Activated T-cell treated with anti-CD3 and anti-CD28 coated beads for 48 hours (primary cell): ENCODE measurements at places on chromosomes 2 and 18.

- DNase-seq = no peak
Observed at GRCh38 chr18:25147877-25148488, 204.0 kb downstream of the ZNF521 start.

GRCh38 chr18:74766251-74766650 is 168.6 kb downstream of the ZNF407 start:
- DNase-seq = no peak

DNA sequence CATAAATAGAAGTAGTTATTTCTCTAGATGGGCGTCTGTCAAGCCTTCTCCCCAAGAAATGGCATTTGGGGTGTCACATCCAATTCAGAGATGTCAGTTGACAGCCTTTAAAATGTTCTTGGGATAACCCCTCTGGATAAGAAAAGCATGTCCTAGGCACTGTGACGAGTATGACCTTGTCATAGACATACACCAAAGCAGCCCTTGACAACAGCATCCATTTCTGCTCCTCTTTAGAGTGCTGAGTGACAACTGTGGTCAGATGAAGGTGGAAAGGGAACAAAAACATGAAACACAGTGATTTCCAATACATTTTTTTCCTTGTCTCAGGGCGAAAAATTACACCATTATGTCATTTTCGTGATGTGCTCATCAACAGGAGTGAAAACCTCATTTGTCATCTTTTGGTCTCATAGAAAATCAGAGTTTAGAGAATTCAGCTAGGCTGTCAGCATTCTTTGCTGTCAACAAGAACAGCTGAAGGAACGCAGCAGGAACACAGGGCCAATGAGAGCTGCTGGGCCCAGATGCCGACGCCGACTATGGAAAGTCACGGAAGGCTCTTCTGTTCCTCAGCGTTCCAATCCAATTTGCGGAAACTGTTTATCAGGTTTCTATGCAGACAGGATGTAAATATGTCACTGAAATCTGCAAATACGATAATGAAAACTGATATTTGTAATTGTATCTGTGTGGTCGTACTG is 193.2 kb downstream of the ICOS start:
- no peak for DNase-seq

DNA sequence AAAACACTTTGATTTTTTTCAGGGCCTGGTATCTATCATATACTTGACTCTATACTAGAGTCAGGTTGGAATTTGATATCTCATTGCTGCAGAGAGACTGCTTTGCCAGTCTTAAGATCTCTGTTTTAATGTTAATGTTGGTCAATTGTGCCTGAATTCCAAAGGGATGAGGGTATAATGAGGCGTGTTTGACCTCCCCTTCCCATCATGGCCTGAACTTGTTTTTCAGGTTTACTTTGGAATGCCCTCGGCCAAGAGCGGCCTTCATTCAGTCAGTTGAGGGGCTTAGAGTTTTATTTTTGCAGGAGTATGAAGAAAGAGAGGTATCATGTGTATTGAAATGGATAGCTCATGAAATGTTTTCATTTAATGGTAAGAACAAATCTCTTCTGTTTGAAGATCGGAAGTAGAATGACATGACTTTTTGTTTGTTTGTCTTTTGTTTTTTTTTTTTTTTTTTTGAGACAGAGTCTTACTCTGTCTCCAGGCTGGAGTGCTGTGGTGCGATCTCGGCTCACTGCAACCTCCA is 119.0 kb downstream of the KIAA1328 start:
- DNase-seq = no peak

DNA sequence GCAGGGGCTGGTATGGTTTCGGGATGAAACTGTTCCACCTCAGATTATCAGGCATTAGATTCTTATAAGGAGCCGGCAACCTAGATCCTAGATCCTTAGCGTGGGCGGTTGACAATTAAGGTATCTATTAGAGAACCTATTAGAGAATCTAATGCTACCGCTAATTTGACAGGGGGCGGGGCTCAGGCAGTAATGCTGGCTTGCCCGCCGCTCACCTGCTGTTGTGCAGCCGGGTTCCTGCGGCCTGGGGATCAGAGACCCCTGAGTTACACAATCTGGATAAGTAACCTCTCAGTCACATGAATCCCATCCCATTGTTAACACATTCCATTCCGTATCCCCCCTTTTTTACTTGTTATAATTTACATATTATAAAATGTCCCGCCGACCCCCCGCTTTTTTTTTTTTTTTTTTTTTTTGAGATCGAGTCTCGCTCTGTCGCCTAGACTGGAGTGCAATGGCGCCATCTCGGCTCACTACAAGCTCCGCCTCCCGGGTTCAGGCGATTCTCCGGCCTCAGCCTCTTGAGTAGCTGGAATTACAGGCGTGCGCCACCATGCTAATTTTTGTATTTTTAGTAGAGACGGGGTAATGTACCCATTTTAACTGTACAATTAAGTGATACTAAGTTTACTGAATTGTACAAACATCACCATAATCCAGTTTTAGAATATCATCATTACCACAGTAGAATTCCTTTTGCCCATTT is 42.0 kb upstream of the GPD2 start:
- DNase-seq = no peak

- no peak for DNase-seq
Observed at GRCh38 chr2:73256618-73256922, 22.5 kb downstream of the CCT7 start.

DNA sequence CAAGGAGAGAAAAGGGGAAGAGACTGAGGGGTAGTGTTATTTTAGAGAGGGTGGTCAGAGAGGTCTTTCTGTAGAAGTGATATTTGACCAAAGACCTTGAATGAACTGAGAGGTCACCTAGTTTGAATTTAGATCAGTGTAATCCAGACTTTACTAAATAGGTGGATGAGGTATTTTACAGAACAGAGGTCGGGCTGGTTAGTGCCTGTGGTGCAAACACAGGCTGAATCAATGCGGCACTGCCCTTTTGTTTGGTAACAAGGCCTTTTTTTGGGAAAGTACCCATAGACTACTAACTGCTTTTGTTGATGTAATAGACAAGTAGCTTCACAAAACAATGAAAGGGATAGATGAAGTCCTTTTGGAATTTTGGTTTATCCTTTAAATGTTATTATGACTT is 15.9 kb downstream of the RAPGEF4 start:
- DNase-seq = no peak

DNA sequence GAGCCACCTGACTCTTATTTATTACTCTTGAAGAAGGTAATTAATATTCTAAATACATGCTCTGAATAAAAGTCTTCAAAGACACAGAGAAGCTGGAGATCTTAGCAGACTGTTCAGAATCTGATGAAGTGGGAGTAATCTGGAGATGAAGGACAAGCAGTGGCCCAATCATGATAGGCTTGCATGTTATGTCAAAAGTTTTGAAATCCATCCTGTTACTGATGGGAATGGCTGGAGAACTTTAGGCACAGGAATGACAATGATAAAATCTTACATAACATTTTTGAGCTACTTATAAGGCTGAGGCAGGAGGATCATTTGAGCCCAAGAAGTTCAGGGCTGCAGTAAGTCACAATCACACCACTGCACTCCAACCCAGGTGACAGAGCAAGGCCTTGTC is 2.4 kb upstream of the RIF1 start:
- no peak for DNase-seq

GRCh38 chr2:27702302-27702701 is 38.6 kb downstream of the SLC4A1AP start:
- no peak for DNase-seq

GRCh38 chr2:198135481-198135934 is 331.1 kb downstream of the PLCL1 start:
- DNase-seq = no peak

DNA sequence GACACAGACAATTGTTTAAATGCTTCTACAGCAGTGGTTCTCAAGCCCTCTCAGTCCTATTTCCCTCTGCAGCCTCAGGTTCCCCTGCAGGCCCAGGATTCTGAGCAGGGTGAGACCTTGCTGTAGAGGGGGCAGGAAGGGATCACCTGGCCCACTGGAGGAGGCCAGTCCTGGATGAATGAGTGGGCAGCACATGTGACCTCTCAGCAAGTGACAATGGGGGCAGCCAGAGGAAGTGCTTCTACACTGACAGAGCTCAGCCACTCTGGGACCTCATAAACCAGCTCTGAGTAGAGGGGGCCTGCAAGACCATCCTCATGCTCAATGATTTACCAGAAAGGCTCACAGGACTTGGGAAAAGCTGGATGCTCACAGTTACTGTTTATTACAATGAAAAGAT is 63.2 kb downstream of the ASB1 start:
- no peak for DNase-seq

GRCh38 chr2:75589391-75590105 is 28.8 kb upstream of the EVA1A start:
- DNase-seq = no peak

GRCh38 chr2:197929886-197930227 is 125.5 kb downstream of the PLCL1 start:
- DNase-seq = no peak

- no peak for DNase-seq
Observed at GRCh38 chr2:185456517-185456916, 282.1 kb upstream of the FSIP2 start.

DNA sequence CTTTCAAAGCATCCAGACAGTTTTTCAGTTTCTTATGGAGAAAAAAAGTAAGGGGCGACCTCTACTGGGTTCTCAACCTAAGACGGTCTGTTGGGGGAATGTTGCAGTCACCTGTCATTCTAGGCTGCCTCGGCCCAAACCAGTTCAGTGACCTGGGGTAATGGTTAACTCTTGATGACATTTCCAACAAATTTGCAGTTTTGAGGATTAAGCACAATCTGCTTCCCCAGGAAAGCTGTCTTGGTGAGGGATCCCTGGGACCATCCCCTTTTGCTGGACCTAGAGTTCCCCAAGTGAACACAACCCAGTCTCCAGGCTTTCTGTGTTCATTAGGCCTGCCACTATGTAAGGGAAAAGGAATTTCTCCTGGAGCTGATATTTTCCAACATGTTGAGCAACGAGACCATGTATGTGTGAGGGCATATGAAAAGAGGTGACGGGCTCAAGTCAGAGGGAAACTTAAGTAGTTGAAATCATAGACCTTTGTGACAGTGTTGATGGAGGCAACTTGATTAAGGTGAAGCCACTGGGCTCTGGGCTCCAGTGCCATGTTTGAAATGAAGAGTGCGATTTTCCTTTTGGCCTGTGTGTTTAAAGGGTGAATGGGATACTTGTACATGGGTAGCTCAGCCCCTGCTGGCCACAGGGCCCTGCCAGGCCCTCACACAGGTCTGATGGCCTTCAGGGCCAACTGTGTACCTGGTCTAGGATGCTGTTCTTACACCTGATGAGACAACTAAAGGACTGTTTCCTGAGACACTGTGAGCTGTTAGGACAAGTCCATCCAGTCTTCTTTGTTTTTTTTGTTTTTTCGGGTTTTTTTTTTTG is 27.0 kb downstream of the FOSL2 start:
- no peak for DNase-seq

DNA sequence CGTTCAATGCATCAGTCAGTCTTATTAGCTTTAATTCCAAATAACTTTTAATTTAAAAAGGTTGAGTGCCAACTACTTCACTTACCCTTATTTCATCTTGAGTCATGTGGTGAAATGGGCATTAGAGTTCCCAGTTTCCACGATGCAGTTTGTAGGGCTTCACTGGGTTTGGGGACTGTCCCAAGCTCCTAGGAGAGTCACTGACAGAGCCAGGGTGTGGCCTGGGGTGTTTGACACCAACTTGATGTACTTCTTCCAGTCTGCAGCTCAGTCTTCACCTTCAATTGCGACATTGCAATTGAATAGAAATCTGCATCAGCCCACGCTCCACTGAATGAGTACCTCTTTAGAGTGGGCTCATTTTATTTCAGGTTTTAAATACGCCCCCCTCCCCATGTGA is 165.3 kb downstream of the ARL4C start:
- DNase-seq = no peak

- no peak for DNase-seq
Observed at GRCh38 chr2:166831930-166832329, 56.4 kb upstream of the XIRP2 start.

DNA sequence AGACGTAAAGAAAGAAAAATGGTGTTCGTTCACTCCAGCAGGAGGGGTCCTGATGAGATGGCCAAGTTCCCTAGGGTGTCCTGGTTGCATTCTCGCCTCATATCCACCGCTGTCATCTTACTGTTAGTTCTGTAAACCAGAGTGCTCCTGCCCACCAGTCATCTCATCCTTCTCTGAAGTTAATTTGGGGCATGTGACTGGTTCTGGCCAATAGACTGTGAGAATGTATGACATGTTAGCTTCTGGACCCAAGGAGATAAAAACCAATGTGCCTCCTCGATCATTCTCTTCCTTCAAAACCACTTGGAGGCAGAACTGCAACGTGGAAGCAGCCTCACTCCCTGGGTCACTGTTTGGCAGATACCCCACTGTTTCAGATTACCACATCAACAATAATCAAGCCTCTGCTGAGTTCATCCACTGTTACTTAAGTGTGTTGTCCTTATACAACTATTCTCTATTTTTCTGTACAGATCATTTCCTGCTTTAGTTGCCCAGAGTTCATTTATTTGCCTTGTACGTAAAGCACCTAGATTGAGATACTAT is 759.1 kb downstream of the TSN start:
- no peak for DNase-seq

GRCh38 chr2:240302933-240303595 is 132.4 kb upstream of the GPC1 start:
- DNase-seq = no peak

GRCh38 chr18:45173327-45173726 is 441.9 kb upstream of the SLC14A2 start:
- DNase-seq = no peak

- DNase-seq = no peak
Observed at GRCh38 chr2:241069821-241070281, 32.2 kb downstream of the MTERF4 start.

DNA sequence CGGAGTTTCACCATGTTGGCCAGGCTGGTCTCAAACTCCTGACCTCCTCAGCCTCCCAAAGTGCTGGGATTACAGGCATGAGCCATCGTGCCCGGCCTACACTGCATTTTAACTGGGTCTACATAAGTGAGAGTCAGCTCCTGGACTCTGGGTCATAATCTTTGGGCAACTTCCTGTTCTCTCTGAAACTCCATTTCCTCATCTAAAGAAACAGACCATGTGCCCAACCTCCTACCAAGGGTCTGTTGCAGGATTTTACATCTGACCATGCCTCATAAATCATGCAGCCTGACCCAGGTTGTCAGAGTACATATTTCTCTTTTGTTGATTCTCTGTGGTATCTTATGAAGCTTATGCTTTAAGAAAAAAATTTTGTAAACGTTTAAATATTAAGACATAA is 280.4 kb downstream of the ALPK2 start:
- DNase-seq = no peak

DNA sequence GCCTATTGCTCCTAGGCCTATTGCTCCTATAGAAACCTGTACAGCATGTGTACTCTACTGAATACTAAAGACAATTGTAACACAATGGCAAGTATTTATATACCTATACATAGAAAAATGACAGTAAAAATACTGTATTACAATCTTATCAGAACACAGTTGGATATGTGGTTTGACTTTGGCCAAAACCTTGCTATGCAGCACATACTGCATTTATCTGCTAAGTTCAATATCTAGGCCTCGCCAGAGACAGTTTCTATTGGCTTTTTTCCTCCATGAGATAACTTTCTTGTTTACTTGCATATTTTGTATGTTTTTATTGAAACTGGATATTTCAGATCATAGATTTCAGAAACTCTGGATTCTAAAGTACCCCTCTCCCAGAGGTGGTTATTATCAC is 19.3 kb upstream of the TMEM87B start:
- DNase-seq = no peak

- DNase-seq = no peak
Observed at GRCh38 chr2:234949762-234950434, 1.9 kb upstream of the SH3BP4 start.
